Astrocyte of the spinal cord (primary cell): ENCODE measurements at places on chromosomes 5 and 9.

DNA sequence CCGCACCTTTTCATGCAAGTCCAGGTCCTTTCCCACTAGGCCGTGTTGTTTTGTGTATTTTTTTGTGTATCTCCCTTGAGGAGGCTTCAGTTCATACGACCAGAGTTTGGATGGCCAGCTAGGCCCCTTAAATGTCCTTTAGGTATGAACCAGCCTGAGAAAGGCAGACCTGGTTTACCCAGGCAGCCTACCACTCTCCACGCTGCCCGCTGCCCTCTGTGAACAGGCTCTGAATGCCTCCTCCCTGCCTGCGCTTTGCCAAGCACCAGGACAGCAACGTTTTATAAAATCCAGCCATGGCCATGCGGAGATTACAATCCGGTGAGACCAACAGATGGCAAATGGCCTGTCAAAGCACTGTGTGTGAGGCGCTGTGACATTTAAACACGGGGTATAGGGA, 626 bp upstream of the CLTB start:
- no peak for DNase-seq

DNA sequence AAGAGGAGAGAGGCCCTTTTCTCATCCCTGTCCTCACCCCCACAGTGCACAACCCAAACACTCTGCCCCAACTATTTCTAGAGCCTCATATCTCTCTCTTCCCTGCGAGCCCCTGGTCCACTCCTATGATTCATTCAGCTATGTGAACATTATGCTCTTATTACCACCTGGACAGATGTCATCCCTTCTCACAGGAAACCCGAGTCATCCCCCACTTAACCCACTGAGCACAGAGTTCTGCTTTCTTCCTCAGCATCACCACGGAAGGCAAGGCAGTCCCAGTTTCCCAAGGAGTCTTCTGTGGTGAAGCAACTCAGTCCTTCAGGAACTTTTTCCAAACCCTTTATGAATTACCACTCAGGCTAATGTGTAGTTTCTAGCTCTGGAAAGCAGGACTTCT, 1.3 kb downstream of the DNAI1 start:
- DNase-seq = no peak

DNA sequence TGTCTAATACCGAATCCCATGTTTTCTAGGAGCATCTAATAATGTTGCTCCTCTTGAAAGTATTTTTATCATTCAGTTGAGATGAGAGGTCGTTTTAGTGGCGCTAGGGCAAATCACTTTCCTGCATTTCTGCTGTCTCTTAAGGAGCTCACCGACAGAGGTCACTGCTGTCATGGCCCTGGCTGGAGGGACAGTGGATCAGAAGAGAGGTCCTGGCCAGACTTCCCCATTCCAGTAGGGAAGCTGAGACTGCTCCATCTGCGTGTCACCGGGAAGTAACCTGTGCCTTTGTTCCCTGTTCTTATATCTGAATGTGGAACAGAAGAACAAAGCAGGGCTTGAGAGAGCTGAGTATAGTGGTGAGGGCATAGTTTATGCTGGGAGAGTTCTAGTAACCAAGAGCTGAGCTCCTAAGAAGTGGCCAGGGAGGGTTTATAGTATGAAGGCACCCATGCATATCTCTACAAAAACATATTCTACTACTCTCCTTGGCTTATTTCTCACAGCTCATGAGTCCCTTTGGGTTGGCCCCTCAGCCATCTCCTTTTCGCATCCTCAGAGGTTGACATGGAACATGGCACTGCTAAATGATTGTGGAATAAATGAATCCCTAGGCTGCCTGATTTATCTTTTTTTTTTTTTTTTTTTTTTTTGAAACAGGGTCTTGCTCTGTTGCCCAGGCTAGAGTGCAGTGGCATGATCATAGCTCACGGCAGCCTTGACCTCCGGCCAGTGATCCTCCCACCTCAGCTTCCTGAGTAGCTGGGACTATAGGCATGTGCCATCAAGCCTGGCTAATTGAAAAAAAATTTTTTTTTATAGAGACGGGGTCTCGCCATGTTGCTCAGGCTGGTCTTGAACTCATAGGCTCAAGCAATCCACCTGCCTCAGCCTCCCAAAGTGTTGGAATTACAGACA, 27.2 kb downstream of the ATP6V0E1 start:
- DNase-seq = no peak

DNA sequence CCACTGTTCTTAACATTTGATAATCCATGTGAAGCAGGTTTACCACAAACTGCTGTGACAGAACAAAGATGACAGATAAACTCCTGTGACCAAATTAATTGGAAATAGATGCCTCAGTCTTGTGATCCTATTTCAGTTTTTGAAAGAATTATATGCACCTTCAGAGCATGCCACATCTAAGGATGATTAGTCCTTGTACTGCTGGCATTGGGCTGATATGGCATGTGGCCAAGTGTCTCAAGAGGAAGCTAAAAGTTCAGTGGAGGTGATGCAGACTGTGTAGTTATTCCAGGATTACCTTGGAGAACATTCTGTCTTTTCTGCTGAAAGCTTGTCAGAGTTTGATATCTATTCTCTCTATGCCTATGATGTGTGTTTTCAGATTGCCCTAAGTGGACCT, 314.4 kb upstream of the EFNA5 start:
- DNase-seq = no peak

GRCh38 chr9:17624571-17624970, 45.7 kb downstream of the SH3GL2 start:
- no peak for DNase-seq

- peak; percentile 93 for DNase-seq
These were observed 240.7 kb downstream of the CSNK1G3 start for GRCh38 chr5:123752552-123753179.

GRCh38 chr5:103178167-103178566, 58.1 kb downstream of the PPIP5K2 start:
- no peak for DNase-seq

GRCh38 chr5:32565145-32565544, 20.2 kb upstream of the SUB1 start:
- no peak for DNase-seq

DNA sequence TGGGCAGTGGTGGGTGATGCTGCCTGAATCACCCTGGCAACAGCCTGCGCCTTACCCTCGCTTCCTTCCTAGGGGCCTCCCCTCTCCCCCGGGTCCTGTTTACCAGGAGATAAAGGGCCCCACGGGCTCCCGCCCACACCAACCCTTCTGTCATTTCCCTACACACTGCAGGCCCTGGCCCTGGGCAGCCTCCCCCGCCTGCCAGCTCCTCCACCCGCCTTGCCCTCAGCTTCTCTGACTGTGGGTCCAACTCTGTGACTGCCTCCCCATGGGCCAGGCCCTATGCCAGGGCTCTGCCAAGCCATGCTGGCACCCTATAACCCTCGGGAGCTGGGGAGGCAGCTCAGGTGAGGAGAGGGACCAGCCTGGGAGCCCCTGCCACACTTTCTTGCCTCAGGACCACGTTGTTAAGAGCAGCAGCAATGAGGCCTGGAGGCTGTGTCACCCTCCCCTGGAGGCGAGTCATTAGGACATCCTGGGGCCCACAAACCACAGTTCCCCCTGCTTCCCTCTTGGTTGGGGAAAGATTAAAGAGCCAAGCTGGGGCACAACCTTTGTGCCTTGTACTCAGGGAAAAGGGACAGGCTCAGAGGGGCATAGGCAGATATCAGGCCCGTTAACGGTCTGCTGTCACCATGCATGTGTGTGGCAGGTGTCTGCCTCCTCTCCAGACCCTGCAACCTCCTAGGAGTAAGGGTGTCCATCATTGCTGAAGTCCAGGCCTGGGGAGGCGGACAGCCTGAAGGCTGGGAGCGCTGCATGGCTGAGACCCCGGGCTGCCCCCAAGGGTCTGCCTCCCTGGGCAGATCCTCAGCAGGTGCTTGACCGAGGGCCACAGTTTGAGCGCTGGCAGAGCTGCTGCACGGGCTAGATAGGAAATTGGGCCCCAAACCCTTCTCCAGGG, 2.8 kb downstream of the MGAT4B start:
- no peak for DNase-seq

GRCh38 chr5:132763181-132764036, 13.6 kb downstream of the SEPTIN8 start:
- no peak for DNase-seq

DNA sequence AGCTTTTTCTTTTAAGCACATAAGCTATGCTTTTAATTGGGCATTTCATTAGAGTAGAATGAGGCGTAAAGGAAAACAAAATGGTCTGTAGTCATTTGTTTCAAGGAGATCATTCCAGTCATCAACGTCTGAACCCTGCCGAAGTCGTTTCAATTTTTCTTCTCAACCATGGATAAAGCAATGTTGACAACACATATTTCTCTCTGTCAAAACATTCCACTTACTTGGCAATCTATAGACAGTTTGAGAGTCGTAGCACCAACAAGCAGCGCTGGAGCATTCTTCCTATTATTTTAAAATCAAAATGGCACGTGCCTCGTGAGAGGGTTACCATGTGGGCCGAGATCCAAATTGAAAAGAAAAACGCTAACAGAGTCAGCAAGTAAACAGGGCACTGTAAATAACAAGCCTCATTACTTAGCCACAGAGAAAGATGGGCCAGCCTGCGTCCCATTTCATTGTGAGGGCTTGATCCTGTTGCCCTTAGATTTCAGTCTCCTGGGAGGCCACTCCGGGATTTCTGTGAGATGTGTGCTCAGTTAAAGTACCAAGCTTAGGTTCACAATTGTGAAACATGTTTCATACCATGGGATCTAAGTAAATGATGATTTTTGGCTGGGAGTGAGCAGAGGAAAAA, 422.9 kb downstream of the DTWD2 start:
- DNase-seq = no peak

- no peak for DNase-seq
These were observed 17.7 kb downstream of the ARHGEF37 start for GRCh38 chr5:149598966-149599365.

GRCh38 chr9:36192196-36192595, 1.5 kb downstream of the CLTA start:
- no peak for DNase-seq

DNA sequence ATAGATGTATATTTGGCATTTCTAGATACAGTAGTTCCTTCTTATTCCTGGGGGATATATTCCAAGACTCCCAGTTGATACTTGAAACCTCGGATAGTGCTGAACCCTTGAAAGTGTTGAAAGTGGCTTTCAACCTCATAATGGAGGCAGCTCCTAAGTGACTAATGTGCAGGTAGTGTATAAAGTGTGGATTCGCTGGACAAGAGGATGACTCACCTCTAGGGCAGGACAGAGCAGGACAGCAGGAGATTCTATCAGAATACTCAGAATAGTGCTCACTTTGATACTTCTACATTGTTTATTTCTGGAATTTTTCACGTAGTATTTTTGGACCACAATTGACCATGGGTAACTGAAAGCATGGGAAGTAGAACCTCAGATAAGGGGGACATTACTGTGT, 1138.9 kb upstream of the WWC1 start:
- DNase-seq = no peak

DNA sequence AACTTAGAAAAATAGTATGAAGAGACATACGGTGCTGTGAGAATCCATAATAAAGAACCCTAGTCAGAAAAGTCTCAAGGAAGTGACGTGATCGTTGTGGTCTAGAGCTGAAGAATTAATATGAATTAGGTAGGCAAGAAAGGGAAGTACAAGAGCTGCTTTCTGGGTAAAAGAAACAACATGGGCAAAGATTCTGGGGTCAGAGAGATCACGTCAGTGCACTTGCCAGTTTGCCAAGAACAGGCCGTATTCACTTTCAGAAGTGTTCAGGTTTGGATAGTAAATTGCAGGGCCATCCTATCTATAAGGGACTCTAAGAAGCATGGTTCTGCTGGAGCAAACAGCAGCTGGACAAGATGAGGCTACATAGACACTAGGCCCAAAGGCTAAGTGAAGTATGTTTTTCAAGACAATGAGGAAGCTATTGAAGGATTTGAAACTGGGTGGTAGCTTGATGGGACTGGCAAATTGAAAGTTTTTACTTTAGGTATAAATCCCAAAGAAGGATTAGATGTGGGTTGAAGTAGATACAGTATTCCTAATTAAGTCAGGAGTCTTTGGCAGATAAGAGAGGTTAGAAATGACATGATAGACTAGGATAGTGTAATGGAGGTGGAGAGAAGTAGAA, 4.8 kb upstream of the CHD1 start:
- no peak for DNase-seq

DNA sequence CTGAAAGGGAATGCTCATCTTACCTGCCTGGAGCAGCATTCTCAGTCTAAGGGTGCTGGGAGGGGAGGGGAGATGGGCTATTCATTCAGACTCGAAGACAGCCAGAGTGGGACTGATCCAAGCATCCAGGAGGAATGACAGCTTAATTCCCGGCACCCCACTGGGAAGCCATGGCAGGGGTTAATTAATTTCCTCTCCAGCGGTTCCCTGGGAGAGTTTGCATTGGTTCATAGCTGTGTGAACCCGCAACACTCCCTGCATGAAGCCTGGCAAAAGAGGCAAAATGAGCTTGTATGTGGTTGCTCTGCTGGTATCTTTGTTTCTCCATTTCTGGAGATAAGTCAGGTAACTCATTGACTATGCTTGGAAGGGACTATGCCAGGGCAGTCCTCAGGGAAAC, 401.0 kb upstream of the SLC24A2 start:
- no peak for DNase-seq

GRCh38 chr5:42274913-42275312, 148.3 kb upstream of the GHR start:
- DNase-seq = peak; percentile 8

GRCh38 chr5:19886123-19886917, 101.7 kb downstream of the CDH18 start:
- DNase-seq = peak; percentile 72

- DNase-seq = no peak
These were observed 44.4 kb downstream of the RFK start for GRCh38 chr9:76349865-76350264.

- no peak for DNase-seq
These were observed 103.9 kb downstream of the TRIO start for GRCh38 chr5:14247054-14247386.
